HTR-8/SVneo (cell line): ENCODE measurements at places on chromosomes 6 and 20.

GRCh38 chr6:30876039-30876730, 8.1 kb upstream of the DDR1 start:
- DNase-seq, result no peak

DNA sequence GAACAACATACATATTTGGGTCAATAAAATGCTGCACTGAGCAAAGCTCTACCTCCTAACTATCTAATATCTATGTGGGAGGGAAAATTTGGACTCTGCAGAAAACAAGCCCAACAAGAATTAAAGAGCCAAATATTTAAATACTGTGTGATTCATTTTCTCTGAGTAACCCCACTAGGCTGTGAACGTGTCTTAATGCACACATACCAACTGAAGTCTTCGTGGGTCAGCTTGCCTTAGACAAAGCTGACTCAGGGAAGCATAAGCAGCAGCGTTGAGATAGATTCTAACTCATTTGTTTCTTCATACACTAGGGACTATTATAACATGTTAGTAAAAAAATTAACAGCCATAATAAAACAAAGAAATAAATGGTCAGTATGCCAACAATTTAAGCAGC, 114.3 kb downstream of the GJA1 start:
- DNase-seq, result peak; percentile 34

DNA sequence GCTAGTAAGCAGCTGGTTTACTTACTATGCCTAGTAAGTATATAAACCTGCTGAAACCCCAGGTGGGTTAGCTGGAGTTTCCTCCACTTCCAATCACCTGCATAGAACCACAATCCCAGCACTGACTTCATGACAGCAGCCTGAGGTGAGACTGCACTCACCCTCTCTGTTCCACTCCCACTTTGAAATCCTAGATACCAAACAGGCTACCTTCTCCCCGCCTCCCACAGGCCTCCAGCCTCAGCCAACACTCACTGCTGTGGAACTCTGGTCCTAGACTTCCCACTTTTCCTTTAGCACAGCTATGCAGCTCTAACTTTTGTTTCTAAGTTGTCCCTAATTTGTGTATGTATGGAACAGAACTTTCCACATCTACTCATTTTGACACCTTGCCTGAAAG, 149.7 kb upstream of the ARID1B start:
- DNase-seq, result no peak

DNA sequence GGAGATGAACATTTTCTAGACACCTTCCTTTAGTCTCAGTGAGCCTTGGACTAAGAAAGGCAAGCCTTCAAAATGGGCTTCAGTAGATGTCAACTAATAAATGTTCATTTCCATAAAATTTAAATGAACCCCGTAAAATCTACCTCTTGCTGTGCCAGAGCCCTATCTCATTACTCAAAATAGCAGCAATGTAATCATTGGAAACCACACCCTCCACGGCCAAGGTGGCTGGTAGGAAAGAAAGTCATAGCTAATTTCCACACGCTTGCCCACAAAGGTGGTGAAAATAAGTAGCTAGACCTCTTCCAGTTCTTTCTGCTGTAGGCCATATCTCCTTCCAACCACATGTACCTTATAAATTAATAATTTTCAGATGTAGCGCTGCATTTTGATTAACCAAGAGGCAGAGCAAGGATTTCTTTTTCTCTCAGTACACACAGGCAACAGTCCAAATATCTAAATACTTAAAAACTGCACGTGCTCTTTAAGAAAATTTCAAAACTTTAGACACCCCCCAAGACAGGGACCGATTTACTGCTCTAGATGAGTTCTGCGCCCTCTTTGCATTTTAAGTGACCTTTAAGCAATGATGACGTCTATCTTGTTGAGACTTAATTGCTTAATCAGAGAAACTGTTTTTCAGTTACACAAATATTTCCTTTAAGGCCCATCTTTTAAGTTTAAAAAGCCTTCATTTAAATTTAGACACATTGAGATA, 290.8 kb downstream of the ZNF217 start:
- no peak for DNase-seq

DNA sequence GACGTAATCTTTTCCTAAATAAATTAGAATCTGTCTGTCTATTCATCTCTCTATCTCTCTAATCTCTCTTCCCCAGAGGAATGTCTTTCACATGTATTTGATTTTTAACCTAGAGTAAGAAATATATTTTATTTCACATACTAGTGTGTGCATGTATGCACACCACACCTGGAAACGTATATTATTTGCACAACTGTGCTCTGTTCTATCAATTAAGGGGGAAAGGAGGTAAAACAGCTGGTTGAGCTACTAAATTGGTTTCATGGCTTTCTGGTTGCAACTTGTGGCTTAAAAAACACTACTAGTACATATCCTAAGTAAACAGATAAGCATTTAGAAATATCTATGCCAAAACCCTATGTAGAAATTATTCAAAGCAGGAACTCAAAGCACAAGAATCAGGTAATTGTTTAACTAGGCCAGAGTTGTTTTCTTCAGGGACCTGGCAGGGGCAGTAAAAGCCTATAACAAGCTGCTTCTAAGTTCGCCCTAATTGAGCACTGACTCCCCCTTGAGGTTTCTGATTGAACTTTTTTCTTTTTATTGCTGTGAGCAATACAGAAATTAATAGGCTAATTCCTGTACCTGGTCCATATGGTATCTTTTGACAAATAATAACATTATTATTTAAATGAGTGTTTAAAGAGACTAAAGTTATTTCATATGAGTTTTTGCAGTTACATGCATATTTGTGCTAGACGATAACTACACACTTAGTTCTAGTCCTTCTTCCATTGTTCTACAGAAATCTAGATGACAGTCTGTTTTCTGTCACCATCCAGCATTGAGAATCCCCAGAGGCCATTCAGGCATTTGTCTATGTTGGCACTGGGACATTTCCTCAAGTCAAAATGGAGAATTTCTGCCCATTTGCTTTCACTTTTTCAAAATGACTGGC, 88.6 kb downstream of the MCHR2 start:
- peak; percentile 51 for DNase-seq

DNA sequence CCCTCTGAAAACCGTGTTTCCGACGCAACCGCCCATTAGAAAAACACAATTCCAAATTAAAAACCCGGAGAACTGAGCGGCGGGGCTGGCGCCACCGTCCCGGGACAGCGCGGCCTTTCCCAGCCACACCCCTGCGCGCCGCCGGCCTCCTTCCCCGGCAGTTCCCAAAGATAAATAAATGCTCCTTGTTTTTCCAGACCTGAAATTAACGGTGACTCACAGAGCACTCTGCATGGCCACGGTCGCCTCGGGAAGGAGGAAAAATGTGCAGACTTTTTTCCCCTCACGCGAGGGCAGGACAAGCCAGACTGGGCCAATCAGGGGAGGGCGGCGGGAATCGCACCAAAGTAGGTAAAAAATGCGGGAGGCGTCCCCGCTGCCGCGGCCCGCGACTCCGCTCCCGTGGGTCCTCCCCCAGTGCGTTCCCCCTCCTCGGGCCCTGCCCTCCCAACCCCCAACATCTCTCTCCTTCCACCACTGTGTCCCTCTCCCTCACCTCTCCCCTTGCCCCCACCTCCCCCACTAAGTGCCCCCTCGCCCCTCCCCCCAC, 828 bp upstream of the DSTN start:
- DNase-seq, result peak; percentile 79

DNA sequence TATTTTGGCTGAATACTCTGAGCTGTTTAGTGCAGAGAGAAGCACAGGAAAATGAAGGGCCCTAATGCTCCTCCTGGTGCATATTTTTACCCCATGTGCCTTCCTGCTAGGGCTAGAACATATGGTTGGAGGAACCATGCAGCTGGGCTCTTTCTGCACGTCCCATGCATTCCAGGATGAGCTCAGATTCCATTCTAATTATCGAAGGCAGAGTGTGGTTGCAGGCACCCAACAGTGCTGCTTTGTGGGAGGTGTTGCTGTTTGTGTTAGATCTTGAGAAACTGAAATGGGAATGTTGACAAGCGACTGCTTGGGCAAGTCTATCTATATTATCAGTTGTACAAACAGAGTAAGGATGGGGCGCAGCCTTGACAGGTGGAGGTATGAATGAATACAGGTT, 419.5 kb downstream of the DHX35 start:
- no peak for DNase-seq

- no peak for DNase-seq
Measured at GRCh38 chr20:63553251-63553932, 567 bp upstream of the FNDC11 start.

DNA sequence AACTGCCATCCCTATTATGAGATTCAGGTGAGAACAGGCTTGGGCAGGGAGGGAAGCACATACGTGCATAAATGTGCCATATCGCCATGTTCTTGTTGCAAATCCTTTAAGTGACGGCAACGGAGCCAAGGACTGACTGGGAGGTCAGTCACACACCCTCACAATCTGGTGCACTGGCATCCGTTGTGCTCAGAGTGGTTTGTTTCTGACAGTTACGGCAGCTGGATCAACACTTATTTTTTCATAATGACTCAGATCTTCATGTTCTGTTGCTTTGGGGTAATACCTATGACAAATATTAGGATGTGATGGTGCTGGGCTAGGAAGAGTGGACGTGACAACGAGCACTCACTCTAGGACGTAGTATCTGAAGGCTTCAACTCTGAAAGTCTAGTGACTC, 56.2 kb upstream of the PREP start:
- no peak for DNase-seq

DNA sequence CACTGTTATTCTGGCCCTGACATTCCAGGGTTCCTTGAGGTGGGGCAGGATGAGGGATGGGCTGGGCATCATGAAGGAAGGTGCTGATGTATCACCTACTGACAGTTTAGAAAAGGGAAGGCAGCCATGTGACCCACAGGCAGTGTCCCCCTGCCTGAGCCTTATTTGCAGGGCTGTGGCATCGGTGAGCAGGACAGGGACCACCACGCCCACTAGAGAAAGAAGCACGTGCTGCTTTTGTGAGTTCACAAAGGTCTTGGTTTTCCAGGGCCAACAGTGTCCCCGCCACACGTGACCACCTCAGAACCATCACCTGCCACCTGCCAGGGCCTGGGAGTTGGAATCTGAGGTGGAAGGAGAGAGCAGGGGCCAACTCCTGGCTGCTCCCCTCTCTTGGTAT, 43.5 kb upstream of the SCRT2 start:
- no peak for DNase-seq

DNA sequence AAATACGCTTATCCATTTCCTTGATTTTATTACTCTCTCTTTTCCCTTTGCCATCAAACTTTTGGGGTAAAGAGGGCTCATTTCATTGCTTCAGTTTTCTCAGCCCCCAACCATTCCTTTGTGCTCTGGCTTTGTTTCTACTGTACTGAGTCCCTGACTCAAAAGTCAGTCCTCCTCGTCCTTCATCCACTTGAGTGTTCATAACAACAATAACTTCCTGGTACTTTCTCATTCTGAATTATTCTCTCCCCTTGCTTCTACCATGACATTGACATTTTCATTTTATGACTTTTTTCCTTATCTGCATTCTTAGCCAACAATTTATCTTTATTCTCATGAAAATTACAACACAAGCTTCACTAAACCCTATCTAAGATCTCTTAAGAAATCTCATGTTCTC, 911 bp downstream of the ENPP3 start:
- no peak for DNase-seq

DNA sequence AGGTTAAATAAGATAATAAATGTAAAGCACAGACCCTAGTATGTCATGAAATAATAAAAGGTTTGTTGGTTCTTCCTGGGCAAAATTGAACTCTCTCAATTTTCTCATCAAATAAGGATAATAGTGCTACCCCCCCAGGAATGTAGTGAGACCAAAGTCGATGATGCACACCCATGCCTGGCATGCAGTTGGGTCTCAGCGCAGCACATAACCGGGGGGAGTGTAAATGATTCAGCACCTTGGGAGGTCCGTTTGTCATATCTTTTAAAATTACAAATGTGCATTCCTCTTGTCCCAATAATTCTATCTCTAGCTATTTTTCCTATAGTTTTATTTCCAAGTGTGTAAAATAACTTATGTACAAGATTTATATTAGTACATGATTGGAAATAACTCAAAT, 31.3 kb upstream of the CCDC167 start:
- peak; percentile 51 for DNase-seq

DNA sequence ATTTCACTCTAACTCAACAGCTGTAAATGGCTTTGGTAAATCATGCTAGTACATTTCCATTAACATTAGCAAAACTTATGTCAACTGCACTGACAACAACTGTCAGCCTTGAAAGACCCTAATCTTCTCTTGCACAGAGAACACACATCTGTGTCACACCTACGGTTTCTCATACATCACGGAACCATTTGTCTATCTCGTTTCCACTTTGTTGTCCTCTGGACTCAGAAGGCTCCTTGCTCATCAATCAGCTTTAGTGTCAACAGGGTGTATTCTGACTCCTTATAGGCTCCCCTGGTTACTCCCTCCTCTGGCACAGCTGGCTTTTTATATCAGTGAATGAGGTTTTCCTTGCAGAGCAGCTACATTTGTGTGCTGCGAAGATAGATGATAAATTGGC, 49.3 kb downstream of the CD83 start:
- no peak for DNase-seq

DNA sequence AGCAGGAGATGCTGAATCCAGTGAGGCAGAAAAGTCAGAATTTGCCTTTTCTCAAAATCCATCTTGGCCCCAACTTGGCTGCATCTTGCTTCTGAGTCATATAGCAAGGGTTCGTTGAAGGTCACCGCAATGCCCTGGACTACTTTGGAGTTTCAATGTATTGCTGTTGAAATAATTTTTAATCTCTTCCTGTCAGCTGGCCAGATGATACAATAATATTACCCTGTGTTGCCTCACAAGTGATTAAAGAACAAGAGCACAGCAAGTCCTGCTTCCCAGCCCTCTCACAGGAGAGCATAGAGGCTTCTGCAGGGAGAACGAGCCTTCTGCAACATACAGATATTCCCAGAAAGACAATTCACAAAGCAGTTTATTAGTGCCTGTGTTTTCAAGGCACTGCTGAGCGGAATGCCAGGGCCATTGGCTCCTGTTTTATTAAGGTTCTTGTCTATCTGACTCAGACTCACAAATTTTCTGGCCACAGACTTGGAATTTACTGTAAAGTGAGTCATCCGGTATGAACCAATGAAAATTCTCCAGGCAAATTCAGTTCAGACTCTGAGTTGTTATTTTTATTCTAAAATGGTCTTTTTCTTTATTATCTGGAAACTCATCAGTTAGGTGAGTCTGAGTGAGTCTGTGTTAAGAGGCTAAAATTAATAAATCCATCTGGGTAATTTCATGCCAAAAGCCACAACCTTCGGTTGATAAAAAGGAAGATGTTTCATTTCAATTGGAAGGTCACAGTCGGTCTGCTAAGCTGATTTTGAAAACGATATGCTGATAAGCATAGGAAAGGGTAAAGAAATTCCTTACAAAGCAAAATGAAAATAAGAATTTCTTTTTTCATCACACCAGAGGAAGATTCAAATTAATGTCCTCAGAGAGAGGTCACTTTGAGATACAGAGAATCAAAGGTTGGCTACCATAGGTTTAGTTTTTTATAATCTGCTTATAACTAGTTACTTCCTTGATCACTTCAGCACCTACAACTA, 289.4 kb upstream of the STXBP5 start:
- DNase-seq, result peak; percentile 55

- no peak for DNase-seq
Measured at GRCh38 chr6:45835721-45836437, 179.8 kb downstream of the CLIC5 start.

- DNase-seq, result no peak
Measured at GRCh38 chr6:54102238-54102637, 9.0 kb upstream of the MLIP start.
